CD4-positive, alpha-beta T cell treated with Interferon gamma for 1 hour (primary cell): ENCODE measurements at places on chromosomes 13 and 19.

- no peak for DNase-seq
Observed at GRCh38 chr19:53810891-53811290, 13.2 kb downstream of the NLRP12 start.

- DNase-seq = no peak
Observed at GRCh38 chr19:50969413-50969760, at the start of gene KLK6. TSS of gene KLK6 (minus strand) at chr19:50969591. CDS start at chr19:50968104, 1,487 bp downstream.

DNA sequence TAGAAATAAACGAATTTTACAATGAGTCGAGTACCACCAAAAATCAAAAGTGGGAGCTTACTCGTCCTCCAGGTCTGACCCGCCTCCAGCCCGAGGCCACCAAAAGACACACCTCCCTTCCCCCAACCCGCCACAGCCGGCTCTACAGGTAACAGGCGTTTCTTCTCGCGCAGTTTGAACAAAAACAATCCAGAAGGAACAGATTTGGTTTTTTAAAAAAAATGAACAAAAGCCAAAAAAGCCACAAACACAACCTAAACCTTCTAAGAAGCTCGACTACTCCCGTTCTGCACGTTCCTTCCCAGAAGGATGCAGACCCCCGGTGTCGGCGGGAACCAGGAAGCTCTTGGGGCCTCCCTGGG is 671 bp downstream of the ZDHHC20 start:
- peak; percentile 47 for DNase-seq

DNA sequence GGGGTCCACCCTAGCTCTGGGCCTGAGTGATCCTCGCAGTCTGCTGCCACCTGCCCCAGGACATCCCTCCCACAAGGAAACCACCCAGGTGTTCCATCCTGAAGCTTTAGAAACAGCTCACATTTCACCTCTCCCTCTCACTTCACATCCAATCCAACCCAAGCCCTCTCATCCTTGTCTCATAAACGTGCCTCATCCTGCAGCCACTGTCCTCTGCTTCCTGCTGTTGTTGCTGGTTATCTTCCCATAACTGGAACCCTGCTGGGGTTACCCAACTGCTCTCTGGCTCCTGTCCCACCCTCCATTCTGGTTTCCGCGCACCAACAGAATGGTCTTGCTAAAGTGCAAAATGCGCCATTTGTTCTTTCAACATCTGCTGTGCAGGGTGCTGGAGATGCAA is 59.7 kb upstream of the MTIF3 start:
- no peak for DNase-seq

GRCh38 chr13:99975626-99976025 is 4.1 kb upstream of the ZIC5 start:
- no peak for DNase-seq

- DNase-seq = no peak
Observed at GRCh38 chr13:81314461-81314860, 973.5 kb upstream of the SPRY2 start.

DNA sequence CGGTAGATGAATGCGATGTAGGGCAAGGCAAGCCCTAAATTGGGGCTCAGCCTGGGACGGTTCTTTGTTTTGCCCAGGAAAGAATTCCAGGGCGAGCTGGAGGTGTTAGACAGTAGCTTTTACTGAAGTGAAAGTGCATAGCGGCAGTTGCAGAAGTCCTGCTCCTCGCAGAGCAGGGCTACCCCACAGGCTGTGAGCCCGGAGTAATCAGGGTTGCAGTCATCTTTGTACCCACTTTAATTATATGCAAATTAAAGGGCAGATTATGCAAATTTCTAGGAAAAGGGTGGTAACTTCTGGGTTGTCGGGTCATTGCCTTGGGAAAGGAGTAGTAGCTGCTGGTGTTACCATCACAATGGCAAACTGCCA is 30.5 kb downstream of the VAV1 start:
- DNase-seq = peak; percentile 9

DNA sequence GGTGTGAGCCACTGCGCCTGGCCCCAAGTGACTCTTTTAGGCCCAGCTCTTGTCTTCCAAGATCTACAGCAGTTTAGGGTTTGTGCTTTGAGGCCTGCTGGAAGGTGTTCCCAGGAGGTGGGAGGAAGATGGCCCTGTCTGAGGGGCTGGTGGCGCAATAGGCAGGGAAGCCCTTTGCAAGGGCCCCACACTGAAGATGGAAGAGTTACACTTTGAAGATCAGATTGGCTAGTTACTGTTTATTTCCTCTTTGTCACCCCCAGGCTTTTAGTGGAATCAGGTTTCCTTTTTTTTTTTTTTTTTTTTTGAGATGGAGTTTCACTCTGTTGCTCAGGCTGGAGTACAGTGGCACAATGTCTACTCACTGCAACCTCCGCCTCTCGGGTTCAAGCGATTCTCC is 1.9 kb upstream of the RABAC1 start:
- no peak for DNase-seq

DNA sequence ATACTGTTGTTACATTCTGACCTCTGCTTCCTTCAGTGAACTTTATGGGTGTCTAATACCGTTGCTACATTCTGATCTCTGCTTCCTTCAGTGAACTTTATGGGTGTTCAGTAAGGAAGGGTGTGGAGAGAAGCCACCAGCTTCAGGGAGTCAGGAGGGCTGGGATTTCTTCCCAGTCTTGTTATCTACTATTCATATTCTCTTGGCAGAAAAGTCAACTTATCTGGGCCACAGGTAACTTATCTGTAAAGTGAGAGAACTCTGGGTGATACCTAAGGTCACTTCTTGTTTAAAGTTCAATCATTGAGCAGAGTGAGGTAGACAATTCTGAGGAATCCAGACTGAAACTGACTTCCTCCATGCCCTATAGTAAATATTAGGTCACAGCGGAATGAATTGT is 71.2 kb upstream of the STK24 start:
- no peak for DNase-seq

DNA sequence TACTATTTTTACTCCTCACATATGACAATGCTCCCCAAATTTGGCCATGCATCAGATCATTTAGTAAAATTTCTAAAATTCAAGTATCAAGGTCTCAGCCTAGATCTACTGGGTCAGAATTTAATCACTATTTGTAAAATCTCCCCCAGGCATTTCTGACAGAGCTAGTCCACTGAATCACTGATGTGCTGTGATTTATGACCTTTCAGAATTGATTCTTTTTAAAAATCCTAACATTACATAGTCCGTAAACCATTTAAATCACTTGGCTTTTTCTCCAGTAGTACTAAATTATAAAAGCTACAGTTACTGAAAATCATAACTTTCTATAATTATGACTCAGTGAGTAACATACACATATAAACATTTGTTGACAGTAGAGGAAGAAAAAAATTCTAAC is 92.8 kb upstream of the RAP2A start:
- DNase-seq = no peak

DNA sequence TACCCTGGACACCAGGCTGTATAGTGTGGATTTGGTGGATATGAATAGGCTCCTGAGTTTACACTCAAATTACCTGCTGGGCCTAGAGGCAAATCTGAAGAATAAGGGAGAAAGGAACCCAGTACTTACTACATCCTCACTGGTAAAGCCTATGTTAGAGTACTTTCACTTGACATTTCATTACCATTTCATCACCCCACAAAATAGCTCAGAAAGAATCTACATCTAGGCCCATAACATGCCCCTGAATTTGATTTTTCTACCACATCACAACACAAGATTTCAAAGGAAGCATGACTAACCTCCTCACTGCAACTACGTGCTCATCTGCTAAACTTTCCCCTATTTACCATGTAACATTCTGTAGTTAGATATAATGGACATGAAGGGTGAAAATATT is 43.3 kb downstream of the VWA8 start:
- DNase-seq = no peak

GRCh38 chr19:38290631-38291147 is 13.4 kb upstream of the C19orf33 start:
- no peak for DNase-seq
